Hematopoietic multipotent progenitor cell (in vitro differentiated cells): ENCODE measurements at places on chromosomes 4 and X. TPM values are rescaled to one million over a fixed set of nuclear protein-coding genes. Genes with fewer than 3 reads are reported as not detected.

Gene DAPP1
- total RNA-seq: 15.9 TPM

Gene CWH43
- not detected for total RNA-seq

Gene GYG2
- 1.6 TPM for total RNA-seq

Gene PPP3CA
- 26.7 TPM for total RNA-seq

Gene CASK
- total RNA-seq: 4.3 TPM
